Skin of body (tissue), 3 donors: ENCODE measurements at places on chromosomes 11 and 22. TPM values are rescaled to one million over a fixed set of nuclear protein-coding genes. Genes with fewer than 3 reads are reported as not detected.

Gene GGT5
- total RNA-seq: 2.6 TPM

Gene MRGPRE
- total RNA-seq: not detected

Gene CNGA4
- total RNA-seq: 0.49 TPM

- no peak for DNase-seq
These were observed 158.5 kb upstream of the SORL1-AS1 start for GRCh38 chr11:121611242-121611641.

DNA sequence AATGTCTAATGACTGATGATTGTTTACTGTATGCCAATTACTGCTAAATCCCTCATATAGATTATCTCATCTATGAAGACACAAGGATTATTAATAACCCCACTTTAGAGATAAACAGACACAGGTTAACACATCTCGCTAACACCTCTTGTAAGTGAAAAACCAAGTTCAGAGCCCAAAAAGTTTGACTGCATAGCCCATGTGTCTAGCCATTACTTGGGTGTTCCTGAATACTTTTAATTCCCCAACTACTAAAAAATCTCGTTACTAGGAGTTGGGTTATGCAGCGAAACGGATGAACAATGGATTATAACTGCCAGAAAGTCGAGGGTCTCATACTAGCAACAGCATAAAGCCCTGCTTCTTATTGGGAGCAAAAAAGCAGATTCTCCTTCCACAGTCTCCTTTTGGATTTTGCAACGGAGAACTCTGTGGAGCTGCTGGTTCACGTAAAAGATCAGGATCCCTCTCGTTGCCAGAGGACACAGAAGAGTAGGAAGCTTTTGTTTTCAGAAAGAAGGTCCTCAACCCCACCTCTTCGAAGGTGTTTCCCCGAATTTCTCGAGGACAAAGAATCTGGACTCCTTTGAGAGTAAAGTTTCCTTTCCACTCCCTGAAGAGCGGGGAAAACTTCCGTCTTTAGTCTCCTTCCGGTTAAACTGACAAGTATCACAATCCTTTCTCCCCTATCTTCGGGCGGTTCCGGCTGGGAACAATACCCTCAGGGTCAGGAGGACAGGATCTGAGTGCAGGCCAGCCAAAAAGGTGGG, 979 bp downstream of the ZBED5 start:
- DNase-seq: peak; percentile 44

GRCh38 chr11:126879516-126879915, 121.1 kb downstream of the KIRREL3 start:
- DNase-seq: no peak
